ENCODE measurements at places on chromosomes 2 and 18.

- no peak for DNase-seq
These were observed 66.2 kb downstream of the MAIP1 start for GRCh38 chr2:200021449-200022114.

- no peak for DNase-seq
These were observed 66.4 kb upstream of the CHAC2 start for GRCh38 chr2:53701221-53701620.

DNA sequence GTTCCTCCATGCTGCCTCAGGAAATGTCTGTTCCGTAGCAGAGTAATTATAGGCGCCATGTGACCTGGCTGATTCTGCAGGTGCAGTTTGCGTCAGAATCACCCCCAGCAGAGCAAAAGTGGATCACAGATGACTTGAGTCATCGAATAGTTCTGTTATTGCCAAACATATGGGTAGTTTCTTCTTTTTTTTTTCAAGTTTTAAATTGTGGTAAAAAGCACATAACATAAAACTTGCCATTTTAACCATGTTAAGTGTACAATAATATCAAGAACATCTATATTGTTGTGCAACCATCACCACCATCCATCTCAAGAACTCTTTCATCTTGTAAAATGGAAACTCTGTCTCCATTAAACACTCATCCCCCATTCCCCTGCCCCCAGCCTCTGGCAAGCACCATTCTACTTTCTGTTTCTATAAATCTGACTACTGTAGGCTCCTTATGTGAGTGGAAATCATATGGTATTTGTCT lies 177.7 kb upstream of the TWIST2 start:
- no peak for DNase-seq

- no peak for DNase-seq
These were observed 57.5 kb downstream of the DTNA start for GRCh38 chr18:34767601-34768027.

GRCh38 chr18:3603421-3604234 lies 153.7 kb downstream of the TGIF1 start:
- DNase-seq: no peak

DNA sequence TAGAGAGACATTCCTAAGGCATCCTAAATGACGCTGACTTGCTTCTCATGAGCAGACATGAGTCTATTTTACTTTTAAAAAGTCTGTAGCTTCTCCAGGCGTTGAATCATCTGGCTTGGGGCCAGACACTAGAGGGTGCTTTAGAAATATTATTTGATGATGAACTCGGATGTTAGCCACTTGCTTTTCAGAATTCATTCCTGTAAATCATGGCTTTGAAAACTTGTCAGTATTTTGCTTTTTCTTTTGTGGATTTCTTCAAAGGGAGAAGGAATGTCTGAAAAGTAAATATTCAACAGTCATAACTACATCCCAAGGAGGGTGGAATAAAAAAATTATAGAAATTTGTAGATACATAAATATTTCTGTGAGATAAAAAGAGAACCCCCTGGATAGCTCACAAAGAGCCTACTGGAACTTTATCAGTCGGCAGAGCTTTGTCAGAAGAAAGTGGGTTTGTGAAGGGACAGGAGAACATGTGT lies 370.8 kb downstream of the OSR1 start:
- no peak for DNase-seq

DNA sequence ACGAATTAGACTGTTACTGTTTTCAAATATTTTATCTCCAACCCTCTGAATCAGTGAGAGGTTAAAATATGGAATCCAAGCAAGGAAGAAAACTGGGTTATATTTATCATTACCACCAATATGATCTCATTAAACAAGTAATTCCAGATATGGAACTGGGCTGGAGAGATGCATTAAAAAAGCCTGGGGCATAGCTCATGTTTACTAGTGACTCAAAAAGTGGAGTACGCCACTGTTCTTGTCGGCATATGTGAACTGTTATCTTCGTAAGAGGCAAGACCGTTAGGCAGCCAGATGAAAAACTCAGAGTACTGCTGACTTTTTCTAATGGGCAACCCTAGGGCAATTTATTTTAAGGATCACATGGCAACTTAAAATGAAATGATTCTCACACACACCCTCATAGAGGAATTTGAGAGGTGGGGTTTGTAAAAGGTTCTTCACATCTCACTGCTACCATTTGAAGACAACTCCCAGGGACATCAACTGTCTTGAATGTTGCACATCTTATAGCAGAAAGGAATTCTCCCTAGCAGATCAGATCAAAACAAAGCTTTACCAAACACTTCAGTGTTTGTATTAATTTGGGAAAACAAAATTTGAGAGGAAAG lies 105.2 kb upstream of the TFCP2L1 start:
- DNase-seq: no peak

GRCh38 chr2:237043866-237044265 lies 41.8 kb upstream of the COPS8 start:
- no peak for DNase-seq

DNA sequence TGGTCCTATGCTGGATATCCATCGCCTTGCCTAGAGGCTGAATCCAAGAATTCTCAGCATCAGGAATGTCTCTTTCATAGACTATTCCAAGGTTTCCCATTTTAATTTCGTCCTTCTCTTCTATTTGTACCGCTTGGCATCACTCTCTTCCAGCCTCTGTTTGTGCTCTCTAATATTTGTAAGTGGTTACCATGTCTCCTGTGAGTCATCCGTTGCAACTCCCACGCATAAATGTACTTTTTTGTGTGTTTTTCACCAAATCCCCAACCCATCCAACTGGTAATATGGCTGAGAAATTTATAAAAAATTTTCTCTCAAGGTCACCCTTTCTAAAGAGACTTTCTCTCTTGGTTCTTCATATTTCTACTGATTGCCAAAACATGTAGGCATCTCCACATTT lies 21.8 kb downstream of the COLEC12 start:
- no peak for DNase-seq

- no peak for DNase-seq
These were observed 474.6 kb downstream of the EPHA4 start for GRCh38 chr2:221097568-221097915.

DNA sequence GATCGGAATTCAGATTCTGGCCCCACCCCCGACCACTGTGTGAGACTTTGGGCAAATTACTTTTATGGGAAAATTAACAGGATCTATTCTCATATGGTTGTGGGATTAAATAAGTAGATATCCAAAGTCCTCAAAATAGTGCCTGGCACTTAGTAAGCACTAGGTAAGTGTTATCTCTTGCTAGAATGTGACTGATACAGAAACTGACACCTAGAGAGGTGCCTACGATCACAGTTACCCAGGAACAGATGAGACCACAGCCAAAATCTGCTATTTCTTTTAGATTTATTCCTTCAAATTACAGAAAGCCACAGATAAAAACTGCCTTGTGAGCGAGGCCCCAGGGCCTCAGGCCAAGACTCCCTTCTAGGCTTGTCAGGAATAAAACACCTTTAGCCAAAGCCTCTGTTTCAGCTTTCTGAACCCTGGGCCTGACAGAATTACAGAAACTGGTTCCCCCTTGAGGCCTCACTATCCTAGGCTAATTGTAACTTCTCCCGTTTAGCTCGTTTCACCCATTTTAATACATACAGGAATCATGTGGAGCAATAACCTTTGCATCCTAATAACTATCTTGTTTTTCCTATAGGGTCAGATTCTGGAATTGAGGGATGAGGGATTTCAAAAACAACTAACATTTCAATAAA lies 22.3 kb upstream of the CHMP1B start:
- no peak for DNase-seq

All from effector CD8-positive, alpha-beta T cell (primary cell).